ENCODE measurements at places on chromosomes 3 and 15.
A peak's percentile ranks its signal among the peaks of the same experiment; 100 is the strongest.

- DNase-seq, result no peak
These were observed 2.7 kb upstream of the LMAN1L start for GRCh38 chr15:74809956-74810355.

DNA sequence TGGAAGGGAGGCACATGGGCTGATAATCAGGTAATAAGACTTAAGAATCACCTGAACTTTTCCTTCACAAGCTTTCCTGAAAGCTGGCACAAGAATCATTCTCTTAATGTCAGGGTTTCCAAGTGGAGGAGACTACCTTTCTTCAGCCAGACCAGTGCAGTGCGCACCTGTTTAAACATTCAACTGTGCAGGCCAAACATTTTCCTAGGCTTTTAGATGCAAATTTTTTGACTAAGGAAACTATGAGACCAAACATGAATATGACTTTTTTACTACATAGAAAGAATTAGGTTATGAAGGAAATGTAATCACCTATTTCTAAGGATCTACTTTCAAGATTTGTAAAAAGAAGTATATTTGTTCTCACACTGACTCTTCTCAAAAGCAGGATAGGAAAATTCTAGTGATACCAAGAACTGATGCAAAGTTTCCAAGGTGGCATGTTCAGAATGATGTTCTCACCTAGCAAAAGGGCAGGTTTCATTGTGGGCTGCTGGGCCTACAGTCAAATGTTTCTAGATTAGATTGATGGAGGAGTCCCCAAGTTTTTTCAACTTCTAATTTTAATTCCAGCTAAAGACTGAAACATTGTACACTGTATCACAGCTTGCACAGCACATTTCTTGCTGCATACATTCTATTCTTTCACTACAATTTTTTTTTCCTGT is 339.1 kb downstream of the TIGIT start:
- DNase-seq, result no peak

DNA sequence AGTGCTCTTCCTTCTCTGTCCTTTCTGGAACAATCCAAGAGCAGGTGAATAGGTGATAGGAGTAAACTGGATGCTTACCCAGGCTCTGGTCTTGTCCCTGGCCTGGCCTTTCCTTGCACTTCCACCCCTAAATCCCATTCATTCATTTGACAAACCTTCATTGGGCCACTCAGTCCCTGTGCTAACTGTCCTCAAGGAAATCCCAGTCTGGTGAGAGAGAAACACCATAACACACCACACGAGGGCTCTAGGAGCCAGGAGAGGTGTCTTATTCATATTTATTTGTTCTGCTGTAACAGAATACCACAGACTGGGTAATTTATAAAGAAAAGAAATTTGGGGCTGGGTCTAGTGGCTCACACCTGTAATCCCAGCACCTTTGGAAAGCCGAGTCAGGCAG is 22.8 kb downstream of the EFCC1 start:
- no peak for DNase-seq

DNA sequence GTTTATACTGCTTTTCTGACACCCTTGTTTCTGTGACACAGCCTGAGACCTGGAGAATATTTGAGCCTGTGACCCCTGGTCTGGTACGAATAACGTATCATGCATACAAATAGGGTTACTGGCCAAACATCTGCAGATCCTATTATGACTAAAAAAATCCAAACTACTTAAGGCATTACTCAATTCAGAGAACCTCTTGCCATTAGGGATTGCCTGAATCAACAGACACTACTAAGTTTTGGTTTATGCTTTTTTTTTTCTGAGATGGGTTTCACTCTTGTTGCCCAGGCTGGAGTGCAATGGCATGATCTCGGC is 35.4 kb downstream of the OSBPL10 start:
- no peak for DNase-seq

DNA sequence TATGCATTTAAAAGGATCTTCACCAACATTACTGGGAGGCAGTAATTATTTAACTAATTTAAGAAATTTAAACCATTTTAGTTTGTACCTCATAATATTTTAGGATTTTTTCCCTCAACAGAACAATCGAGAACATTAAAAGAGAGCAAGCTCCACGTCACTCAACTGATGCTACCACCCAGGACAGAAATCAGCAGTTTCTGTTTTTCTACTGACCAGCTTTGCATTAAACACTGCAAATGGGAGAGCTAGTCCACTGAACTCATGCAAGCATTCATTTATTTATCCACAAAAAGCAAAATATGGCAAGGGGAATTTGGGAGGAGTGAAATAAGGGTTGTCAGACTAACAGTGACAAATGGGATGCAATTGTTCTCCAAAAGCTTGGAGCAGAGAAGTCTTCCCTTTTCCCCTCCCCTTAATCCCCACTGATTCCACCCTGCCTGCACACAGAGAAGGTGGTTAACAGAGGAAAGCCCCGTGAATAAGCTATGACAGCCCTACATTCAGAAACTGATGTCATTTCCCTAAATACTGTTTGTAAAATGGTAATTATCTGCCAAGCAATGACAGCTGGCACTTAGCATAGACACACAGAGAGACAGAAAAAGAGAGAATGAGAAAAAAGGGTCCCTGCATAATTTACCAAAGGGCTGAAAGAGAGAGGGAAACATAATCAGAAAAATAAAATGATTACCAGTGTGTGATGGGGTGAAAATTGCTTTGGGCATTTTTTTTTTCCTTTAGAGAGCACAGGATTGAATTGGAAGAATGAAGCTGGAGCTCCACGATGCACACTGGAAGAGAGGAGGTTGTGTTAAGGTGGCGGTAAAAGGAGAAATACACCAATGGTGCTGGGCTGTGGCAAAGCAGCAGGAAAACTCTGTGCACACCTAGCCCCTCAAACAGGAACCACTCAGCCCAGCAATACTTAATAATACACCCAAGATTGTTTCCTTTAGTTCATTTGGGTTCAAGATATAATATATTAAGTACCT is 777.4 kb downstream of the TUSC7 start:
- DNase-seq, result no peak

DNA sequence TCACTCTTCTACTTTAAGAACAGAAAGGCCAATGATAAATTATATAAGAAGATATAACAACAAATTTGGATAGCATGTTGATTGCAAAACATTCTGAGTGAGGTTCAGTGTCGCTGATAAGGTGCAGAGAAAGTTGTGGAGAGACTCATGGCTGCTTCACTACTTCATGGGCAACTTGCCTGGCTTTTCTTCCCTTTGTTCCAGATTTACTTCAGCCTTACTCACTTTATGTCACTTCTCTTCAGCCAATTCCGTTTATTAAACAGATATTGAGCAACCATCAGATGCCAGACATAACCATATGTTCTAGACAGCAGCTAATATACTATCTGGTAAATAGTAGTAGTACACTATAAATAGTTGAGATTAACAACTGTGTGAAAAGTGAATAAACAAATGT is 150.0 kb upstream of the CHL1 start:
- no peak for DNase-seq

DNA sequence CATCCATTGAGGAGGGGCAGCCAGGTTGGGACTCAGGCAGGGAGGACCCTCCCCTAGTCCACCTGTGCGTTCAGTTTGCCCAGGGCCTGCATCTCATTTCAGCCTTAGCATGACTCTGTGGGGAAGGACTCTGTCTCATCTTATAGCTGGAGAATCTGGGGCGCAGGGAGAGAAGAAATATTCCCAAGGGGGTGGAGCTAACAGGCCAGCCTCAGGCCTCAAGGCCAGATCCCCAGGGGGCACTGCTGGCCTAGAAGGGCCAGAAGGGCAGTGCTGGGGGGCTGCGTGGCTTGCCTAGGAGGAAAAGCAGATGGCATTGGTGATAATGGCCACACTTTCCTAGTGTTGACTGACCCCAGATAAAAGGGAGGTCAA is 10.9 kb downstream of the AMOTL2 start:
- DNase-seq, result no peak

GRCh38 chr3:192727032-192727847 is at the start of gene FGF12:
Gene FGF12 (minus strand): TSS chr3:192727541.
- DNase-seq, result no peak

DNA sequence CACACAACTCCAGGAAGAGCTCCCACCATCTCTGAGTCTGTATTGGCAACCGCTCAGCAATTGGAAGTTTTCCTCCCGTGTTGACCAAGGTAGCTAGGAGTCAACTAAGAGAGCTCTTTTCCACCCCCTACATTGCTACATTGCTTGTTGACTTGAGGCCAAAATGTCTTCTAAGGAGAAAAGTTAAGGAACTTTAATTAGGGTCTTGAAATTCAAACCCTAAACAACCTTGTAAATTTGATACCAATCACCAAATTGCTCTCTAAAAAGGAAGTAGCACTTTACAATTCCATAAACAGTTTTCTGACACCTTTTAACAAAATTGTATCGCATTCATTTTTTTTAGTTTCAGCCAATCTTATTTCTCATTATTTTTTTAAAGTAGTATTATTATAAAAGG is 35.5 kb upstream of the ST3GAL6 start:
- DNase-seq, result no peak

GRCh38 chr3:128482666-128483656 is 10.0 kb downstream of the GATA2 start:
- DNase-seq, result no peak

- no peak for DNase-seq
These were observed 159.7 kb upstream of the MBNL1 start for GRCh38 chr3:152109038-152109437.

DNA sequence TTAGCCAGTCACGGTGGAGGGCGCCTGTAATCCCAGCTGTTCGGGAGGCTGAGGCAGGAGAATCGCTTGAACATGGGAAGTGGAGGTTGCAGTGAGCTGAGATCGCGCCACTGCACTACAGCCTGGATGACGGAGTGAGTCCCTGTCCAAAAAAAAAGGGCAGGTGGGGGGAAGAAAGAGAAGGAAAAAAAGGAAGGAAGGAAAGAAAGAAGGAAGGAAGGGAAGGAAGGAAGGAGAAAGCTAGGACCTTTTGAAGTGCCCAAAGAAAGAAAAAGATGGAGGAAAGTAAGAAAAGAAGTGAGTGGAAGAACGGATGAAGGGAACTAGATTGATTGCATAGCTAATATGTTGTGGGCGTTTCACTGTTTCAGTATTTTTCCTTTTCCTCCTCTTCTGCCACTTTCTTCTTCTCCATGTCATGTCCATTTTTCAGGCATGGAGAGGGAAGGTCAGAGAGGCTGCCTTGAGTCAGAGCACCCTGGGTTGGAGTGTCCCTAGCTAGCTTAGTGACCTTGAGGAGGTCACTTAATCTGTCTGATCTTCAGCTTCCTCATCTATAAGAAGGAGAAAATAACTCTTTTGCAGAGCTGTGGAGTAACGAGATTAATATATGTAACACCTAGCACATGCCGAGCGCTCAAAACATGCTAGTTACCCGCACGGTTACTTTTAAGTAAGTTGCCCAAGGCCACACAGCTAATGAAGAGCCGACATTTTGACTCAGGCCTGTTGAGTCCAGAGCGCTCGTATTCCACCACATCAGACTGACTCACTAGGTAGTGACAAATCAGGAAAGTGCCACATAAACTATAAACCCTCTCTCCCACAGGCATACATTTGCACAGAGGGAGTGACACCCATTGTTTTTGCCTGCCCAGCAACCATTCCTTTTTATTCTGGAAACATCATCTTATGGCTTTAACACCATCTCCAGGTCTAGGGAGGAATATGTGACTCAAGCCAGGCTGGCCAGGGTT is 42.2 kb downstream of the BHLHE40 start:
- DNase-seq, result peak; percentile 79

- DNase-seq, result no peak
These were observed 23.4 kb downstream of the NCBP2 start for GRCh38 chr3:196918968-196919367.

GRCh38 chr3:180048103-180048502 is 11.4 kb upstream of the PEX5L start:
- DNase-seq, result no peak

GRCh38 chr3:14404186-14404585 is 1.8 kb downstream of the SLC6A6 start:
- DNase-seq, result no peak

- no peak for DNase-seq
These were observed 13.2 kb downstream of the PRR23E start for GRCh38 chr3:127206154-127206553.

DNA sequence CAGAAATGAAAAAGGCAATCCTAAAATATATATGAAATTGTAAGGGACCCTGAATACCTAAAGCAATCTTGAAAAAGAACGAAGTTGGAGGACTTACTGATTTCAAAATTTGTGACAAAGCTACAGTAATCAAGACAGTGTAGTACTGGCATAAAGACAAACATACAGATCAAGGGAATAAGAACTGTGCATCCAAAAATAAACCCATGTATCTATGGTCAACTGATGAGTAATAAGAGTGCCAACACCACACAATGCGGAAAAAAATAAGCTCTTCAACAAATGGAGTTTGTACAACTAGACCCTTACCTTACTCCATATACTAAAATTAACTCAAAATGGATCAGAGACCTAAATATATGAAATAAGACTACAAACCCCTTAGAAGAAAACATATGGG is 29.6 kb downstream of the GSK3B start:
- no peak for DNase-seq

DNA sequence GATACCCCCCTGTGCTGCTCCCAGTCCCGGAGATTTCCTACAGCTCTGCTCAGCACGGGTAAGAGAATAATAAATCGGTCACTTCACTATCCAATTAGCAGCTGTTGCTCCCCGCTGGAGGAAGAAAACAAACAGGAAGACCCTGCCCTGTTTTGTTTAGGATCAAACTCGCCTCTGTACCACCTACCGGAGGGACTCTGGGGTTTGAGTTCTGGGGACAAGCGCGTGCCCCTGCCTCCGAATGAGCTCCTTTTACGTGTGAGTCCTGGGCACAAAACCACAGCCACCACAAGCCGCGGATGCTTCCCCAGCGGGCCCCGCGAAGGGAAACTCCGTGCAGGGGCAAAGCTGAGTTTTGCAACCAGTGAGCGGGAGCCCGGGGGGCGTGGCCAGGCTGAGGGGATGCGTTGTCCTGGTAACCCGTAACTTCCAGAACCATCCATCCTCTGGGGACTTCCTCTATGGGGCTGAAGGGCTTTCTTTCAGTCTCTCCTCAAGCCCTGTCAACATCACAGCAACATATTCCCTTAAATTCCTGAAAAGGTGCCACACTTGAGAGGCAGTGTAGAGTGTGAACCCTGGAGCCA is 315.7 kb upstream of the PROK2 start:
- no peak for DNase-seq

GRCh38 chr3:67094774-67095173 is 96.7 kb downstream of the KBTBD8 start:
- no peak for DNase-seq

DNA sequence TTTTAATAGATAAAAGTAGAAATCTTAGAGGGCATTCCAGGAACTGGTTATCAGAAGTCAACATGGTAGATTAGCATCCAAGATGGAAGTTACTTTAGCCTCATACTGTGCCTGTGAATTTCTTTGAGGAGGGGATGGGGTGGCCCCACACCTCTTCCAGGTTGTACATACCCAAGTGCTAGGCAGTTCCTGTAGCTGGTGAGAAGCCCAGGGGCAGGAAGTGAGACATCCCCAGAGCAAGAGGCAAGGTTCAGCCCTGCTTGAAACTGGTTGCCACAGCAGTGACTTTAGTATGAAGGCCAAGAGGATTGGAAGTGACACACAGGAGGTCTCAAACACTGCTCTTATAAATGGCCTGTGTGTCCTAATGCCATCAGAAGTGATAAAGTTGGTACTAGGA is 11.9 kb downstream of the GTPBP8 start:
- no peak for DNase-seq
